Fibroblast of skin of right biceps (primary cell): ENCODE measurements at places on chromosomes 7 and 10.

DNA sequence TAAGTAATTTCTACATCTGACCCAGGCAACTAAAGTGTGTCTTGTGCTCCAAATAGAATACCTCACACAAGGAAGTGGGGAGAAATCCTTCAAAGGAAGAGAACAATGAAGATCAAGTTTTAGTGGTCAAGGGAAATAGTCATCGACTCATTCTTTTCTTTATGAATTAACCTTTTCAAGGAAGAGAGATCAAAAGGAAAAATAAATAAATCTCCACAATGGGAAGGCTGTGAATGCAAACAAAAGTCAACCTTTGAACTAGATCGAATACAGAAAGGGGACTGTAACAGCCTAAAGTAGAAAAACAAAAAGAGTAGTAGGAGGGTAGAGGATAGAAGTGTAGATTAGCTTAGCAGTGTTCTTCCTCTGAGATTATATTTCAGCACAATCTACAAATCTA, 274.6 kb upstream of the COBL start:
- DNase-seq = no peak

GRCh38 chr10:52357971-52358370, 43.9 kb downstream of the DKK1 start:
- no peak for DNase-seq

DNA sequence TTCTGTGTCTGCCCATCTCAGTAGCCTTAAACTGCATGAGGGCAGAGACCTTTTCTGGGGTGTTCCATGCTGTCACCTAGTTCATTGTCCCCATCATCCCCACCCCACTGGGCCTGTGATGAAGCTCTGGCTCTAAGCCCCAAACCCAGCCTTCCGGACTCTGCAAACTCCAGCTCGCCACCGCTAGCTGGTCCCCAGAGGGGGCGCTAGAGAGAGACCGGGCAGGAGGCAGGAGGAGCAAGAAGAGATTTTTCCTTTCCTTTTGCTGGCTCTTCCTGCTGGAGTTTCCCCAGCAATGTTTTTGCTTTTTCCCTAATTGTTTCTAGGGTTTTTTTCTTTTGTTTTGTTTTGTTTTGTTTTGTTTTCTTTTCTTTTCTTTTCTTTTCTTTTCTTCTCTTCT, 234.4 kb downstream of the TEX36 start:
- peak; percentile 20 for DNase-seq

DNA sequence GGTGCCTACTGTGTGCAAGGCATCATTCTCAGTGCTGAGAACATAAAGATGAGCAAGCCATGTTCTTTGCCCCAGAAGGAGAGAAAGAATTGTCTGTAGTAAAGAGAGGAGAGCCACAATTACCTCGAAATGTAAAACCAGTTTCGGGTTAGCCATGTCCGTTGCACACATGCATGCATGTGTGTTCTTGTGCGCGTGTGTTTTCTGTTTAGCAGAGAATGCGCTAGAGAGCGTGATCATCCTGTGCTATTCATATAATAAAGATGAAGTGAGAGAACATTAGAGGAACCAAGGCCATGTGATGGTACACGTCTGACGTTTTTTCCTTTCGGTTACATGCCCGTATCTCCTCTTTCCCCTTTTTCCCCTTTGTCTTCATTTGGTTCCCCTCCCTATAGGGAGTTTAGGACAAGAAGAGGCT, 158.2 kb downstream of the CELF2 start:
- no peak for DNase-seq

DNA sequence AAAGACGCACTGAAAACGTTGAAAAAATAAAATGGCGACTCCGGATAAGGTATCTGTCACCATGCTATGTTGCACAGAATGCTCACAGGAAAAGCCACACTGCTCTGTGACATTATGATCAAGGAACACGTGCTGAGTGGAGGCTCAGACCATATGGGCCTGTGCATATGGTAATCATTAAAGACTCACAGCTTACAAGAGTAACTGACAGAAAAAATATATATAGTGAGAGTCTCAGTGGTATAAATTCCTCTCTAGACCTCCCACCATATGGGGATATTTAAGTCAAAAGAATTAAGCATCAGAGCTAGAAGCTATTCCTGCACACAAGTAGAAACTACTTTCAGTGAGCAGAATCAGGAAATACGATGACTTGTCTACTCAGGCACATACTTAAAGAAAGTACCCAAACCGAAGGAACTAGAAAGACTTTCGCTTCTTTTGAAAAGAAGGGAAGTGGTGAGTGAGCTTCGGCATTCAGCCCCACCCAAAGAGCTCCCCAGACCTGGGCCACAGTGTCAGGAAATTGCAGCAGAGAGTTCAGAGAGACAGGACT, 65.1 kb upstream of the MPP7 start:
- DNase-seq = peak; percentile 56

GRCh38 chr10:2278363-2278762, 541.0 kb upstream of the ADARB2 start:
- DNase-seq = no peak

DNA sequence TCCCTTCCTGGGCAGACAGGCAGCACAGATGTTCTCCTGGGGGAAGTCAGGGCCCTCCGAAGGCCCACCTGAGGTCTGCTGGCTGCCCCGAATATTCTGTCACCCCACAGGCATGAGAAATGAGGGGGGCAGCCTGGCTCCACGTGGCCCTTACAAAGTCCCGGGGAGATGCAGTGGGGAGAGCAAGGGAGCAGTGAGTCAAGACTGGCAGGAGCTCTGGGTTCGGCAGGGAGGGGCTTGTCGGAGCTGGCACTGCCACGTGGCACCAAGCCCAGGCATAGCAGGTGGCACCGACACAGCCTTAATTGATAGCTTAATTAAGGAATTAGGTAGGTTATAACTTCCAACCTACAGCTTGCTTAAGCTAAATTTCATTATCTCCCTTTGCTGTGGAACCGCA, 163.9 kb downstream of the USP6NL start:
- DNase-seq = no peak

- no peak for DNase-seq
Observed at GRCh38 chr7:7521259-7521658, 14.4 kb downstream of the COL28A1 start.

DNA sequence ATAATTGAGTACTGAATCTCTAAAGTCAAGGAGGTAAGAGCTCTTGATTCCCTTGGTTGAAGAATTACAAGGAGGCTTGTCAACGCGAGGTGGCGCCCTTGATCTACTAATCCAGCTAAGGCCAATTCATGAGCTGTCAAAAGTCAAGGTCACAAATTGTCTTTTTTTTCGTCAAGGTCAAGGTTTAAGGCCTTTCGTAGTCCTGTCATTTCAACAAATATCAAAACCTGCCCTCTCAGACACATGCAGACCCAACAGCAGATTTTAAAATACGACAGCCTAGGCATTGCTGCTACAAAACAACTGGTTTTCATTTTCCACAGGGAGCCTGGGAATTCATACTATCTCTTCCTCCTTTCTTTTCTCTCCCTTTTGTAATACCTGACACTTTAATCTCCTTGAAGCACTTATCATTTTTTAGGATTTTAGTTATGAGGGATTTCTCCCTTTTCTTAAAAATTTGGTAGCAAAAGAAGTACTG, 3.6 kb downstream of the HOXA13 start:
- peak; percentile 58 for DNase-seq

GRCh38 chr7:46215987-46216567, 295.0 kb upstream of the IGFBP3 start:
- DNase-seq = no peak

GRCh38 chr10:62037890-62038608, 136.6 kb downstream of the ARID5B start:
- DNase-seq = no peak

- no peak for DNase-seq
Observed at GRCh38 chr10:5125315-5126044, 31.3 kb downstream of the AKR1C3 start.

- no peak for DNase-seq
Observed at GRCh38 chr7:96041171-96041570, 268.8 kb downstream of the DYNC1I1 start.

DNA sequence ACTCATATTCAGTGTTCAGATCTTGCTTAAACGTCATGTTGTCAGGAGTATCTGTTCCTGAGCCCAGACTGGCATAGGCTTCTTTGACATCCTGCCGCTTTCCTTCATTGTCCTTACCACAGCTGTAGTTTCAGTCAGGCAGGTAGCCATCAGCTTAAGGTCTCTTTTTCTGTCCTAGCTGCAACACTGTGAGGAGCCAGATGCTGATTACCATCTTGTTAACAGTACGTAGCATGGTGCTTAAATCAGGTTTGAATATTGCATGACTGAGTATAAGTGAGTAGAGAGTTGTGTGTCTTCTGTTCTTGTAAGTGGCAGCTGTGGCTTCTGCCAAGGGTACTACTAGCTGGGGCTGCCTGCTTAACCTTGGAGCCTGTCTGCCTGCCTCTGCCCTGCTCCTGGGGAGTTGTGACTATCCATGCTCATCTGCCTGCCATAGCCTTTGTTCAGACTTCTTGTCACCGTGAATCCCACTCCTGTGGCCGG, 92.6 kb downstream of the MAPK8 start:
- no peak for DNase-seq

DNA sequence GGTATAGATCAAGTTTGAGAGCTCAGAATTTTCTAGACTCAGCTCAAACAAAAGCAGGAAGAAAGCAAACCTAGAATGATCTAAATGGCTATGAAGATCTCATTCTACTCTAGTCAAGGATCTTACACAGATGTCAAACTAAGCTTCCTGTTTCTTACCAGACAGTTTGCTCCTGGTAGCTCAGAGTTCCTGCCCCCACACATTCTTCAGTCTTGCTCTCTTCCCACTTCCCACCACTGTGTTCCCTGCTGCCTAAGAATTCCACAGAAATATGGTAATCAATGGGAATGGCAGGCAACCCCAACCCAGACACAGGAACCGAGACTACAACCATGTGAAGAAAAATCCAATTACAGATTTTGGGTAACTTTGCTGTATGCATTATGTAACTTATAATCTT, 133.4 kb upstream of the PTN start:
- peak; percentile 75 for DNase-seq

GRCh38 chr7:52920977-52921376, 114.5 kb upstream of the POM121L12 start:
- no peak for DNase-seq

GRCh38 chr10:125283191-125283835, 123.0 kb upstream of the CTBP2 start:
- no peak for DNase-seq

- DNase-seq = no peak
Observed at GRCh38 chr10:132264306-132264950, 43.3 kb downstream of the STK32C start.

- DNase-seq = no peak
Observed at GRCh38 chr10:123375738-123376137, 221.5 kb downstream of the BUB3 start.

- DNase-seq = peak; percentile 95
Observed at GRCh38 chr7:93043385-93043985, 74.3 kb downstream of the SAMD9 start.

DNA sequence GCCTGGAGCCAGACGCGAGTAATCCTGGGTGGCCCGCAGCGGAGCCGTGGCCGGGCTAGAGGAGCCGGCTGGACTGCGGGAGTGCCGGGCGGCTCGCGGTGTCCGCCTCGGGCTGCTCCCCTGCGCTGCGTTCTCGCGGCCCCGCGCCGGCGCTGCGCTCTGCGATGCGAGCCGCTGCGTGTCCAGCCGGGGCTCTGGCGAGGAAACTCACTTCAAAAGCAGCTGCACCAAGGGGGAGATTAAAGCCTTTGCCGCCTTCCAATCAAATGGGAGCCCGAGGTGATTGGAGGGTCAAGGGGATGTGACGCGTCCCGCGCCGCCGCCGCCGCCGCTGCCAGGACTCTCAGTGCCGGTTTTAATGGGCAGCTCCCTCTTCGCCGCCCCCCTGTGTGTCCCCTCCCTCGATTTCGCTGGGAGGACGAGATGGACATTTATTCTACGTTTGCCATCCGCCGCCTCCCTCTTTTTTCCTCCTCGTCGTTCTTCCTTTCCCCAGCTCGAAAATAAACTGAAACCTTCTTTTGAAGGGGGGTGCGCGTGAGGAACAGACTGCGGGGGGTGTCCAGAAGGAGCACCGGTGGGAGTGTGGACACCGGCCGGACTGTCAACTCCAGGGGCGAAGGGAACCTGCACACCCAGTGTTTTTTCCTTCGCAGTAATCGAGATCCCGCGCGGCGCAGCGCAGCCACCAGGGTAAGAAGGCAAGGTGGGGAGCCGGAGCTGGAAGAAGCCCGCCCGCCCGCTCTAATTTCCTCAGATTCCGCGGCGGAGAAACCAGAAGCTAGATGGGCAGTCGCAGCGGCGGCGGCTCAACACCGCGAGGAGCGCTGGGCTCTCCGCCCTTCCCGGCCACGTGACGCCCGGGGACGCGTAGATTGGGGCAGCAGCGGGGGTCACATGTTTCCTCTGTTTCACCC, at the start of gene ZNF503:
TSS of gene ZNF503 (minus strand) at position 196 of the 917 bp plus-strand sequence. CDS start 345 bp downstream, outside the sequence.
- peak; percentile 100 for DNase-seq

- peak; percentile 33 for DNase-seq
Observed at GRCh38 chr10:108204528-108205305, 1040.2 kb upstream of the SORCS1 start.

DNA sequence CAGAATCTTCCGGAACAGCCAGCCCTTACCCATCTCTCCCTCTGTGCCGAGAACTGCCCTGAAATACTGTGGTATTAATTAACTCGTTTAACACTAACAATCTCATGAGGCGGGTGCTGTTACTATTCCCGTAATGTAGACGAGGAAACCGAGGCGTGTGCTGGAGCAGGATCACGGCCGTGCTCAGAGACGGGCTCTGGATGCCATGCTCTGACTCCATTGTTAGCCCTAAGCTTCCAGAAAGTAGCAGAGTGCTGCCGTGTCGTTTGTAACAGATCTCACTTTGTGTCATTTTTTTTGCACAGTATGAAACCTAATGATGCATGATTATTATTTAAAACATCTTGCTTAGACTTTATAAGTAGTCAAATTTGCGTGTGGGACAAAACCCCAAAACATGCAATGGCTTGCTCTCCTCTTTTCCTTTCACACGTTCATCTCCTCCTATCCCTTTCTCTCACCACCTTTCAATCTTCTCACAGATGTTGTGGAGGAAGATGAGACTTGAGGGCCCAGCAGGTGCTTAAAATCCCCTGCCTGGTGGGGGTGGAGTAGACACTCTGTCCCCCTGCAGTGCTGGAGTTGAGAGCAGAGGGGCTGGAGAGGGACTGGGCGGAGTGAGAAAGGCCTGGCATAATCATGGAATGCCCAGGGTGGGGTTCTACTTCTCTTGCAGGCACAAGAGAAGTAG, 482 bp upstream of the ACTR3C start:
- DNase-seq = no peak

DNA sequence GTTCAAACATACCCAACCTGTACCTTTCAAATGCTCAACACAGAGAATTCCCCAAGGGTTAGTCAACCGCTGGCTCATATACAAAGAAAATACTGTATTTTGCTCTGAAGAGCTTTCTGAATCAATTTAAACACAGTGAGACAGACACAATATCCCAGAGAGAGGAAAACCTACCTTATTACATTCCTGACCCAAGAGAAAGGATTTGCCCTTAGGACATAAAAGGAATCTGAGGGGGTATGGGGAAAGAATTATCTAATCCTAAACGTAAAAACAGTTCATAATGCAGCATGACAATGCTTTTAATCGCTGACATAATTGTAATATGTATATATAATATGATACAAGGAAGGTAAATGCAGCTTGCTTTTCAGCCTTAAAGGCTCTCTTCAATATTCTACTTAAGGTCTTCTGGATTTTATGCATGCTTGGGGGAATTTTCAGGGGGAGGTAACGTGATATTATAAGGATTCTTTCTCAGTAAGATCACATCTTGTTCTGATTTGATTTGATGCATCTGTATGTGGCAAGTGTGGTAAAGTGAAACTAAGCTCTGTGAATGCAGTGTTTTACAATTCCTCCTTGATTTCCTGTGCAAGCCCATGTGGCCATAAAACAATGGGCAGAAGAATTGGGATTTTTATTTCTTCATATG, 240.5 kb downstream of the GLI3 start:
- peak; percentile 85 for DNase-seq
